ENCODE measurements at places on chromosomes 4 and X.
A peak's percentile ranks its signal among the peaks of the same experiment; 100 is the strongest.

- no peak for DNase-seq
These were observed 405.3 kb upstream of the EDA2R start for GRCh38 chrX:67044029-67044653.

GRCh38 chr4:159764343-159764952 lies 661.6 kb downstream of the RAPGEF2 start:
- peak; percentile 39 for DNase-seq

DNA sequence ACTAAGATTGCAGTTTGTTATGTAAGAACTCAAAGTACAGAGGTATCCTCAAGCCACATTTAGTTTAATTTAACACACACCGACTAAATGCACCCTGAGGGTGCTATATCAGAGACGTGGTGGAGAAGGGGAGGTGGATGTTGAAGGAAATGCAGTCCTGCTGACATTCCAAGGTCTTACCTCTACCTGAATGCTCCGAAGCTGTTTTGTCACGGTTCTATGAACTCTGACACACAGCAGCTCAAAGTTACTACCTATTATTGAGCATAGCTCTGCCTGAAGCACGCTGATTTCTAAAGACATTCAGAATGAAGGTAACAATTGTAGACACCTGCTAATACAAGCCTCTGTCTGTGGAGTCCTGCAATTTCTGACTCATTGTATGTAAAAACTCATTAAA lies 6.7 kb downstream of the CC2D2A start:
- no peak for DNase-seq

DNA sequence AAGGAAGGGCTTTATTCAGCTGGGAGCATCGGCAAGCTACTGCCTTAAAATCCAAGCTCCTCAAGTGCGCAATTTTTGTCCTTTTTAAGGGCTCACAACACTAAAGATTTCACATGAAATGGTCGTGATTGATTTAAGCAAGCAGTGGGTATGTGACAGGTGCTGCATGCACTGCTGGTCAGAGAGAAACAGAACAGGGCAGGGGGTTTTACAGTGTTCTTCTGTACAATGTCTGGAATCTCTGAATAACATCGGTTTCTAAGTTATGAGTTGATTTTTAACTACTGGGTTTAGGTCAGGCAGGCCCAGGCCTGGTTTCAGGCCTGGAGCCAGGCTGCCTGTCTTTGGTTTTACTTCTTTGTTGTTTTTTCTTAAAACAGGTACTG lies 6.0 kb downstream of the UGT2B17 start:
- no peak for DNase-seq

DNA sequence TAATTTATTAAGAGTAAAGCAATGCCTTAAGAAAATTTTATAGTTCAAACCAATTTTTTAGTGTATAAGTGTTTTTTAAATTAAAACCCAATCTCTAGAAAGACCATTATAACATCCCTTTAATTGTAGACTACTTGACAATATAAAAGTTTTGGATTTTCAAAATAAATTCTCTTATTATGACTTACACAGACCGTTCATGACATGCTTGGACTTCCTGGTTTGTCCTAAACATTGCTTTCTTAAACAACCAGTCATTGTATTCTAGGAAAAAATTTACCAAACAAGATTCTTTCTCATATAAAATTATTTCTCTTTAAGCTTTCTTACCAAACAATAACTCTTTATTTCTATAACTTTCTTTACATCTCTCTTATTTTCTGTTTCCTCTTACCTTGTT lies 49.0 kb upstream of the CXorf51A start:
- DNase-seq = no peak

DNA sequence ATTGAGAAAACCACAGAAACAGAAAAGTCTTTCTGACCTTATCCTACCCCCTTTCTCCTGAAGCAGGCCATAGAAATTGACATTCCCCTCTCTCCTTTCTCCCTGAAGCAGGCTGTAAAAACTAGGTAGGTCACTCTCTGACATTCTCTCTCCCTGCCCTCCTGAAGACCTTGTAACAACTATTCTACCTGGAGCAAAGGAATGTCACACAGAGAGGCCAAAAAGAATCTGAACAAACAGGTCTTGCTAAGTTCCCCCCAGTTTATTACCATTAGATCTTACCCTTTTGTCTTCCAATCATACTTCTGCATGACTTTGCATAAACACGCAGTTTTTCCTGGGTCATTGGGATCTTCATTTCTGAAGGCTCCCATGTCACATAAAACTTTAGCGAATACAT lies 198.3 kb upstream of the GYPA start:
- no peak for DNase-seq

- no peak for DNase-seq
These were observed 325.7 kb upstream of the GIMD1 start for GRCh38 chr4:106694232-106694631.

- no peak for DNase-seq
These were observed 2366.3 kb downstream of the PCDH7 start for GRCh38 chr4:33086331-33086925.

- no peak for DNase-seq
These were observed 16.5 kb upstream of the KLHL34 start for GRCh38 chrX:21674430-21675186.

DNA sequence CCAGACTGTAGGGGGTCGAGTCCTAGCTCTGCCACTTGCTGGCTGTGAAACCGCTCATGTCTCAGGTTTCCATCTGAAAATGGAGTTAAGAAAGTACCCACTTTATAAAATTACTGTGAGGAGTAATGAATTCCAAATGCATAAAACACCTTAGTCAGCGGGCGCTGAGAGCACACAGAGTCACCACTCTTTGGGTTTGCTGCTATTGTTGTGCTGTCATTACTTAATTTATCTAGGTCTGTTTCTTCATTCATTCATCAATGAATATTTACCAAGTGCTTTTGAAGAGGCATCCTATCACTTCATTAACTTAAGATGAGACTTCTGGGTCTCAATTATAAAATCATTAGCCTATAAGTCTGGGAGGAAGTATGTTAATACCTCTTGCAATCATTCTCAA lies 317.3 kb downstream of the FBXW7 start:
- DNase-seq = no peak

DNA sequence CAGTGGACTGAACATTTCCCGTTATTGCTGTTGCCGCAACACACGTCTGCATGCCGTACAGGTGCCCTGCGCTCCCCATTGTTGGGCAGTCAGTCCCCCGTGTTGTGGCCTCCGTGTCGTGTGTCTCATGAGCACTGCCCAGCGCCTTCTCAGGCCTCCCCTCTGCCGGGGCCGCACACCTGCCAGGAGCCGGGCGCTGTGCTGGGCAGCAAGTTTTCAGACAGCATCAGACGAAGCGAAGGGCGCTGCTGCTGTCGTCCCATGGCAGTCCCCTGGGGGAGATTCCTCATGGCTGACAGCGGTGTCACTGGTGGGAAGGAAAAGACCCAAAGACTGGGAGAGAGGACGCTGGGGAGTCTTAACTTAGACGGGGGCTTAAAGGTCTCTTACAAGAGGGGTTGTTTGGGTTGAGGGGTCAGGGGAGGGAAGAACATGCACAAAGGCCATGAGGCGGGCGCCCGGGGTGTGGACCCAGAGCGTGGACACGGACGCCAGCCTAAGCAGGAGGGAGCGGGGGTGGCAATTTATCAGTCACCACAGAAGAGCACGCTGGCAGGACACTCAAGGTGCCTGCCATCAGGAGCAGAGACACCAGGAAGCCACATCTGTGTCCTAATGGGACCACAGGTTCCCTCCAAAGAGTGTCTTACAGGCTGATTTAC lies 47.3 kb downstream of the RGS12 start:
- no peak for DNase-seq

DNA sequence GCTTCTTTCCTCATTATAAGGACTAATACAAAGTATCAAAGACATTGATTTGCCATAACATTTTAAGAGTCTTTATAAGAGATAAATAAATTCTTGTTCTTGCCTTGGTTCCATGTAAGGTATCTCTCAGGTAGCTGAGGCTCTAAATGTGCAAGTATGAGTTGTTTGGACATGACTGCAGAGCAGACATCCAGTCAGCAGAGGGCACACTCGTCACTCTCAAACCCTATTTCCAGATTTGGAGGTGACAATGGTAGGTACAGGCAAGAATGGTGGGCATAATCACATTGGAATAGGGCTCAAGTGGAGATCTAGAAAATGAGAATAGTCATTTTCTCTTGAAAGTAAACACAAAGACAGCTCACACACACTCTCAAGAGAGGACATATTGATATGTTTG lies 133.3 kb upstream of the ZIC3 start:
- no peak for DNase-seq

Measured in HS-27A (cell line).